ENCODE measurements at places on chromosomes 5 and 9.

GRCh38 chr5:35143841-35144240 is 86.4 kb downstream of the PRLR start:
- no peak for DNase-seq

DNA sequence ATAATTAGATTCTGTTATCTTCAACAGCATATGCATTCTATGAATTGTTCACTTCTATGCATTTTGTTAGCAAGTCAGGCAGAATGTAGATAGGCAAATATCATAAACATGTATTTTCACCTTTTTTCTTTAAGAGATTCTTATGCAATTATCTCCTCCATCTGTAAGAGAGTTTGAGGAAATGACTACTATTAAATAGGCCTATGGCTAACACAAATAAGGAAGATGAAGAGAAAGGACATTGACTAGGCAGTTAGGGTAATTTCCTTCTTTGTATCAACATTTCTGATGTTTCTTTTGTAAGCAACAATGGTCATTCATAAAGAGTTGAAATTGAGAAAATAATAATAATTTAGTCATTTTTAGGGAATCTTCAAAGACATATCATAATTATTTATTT is 145.2 kb upstream of the CDH12 start:
- no peak for DNase-seq

- DNase-seq: no peak
These were observed 293.4 kb downstream of the YTHDC2 start for GRCh38 chr5:113806904-113807303.

DNA sequence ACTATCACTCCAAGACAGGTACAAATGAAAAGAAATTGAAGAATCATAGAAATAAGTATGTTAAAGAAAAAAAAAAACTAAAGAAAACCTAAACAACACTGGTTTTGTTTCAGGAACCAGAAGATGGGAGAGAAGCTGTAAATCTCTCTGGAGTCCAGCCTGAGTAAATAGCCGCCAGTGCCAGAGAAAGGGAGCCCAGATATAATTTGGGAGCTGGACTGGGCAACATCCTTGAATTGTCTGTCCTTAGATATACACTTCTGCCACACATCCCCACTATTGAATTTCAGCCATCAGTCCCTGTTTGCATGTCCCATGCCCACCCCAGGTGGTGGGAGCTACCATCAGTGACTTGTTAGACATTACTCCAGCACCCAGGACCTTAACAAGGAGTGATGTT is 979.6 kb downstream of the DTWD2 start:
- DNase-seq: no peak

DNA sequence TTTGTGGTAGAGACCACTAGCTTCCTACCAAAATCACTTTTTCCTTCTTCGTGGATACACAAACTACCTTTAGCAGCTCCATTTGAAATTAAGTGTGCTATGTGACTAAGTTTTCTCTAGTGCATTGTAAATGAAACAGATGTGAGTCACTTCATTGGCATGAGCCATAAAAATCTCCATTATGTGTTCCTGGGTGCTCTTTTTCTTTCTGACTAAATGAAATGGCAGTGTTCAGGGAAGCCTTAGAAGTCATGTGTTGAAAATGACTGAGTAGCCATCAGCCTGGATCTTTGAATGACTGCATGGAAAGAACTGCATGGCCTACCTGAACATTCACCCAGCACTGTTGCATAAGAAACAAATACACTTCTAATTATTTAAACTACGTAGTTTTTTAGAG is 107.9 kb downstream of the NDUFAF2 start:
- no peak for DNase-seq

Measured in stimulated activated CD4-positive, alpha-beta T cell treated with anti-CD3 and anti-CD28 coated beads, Interleukin-1b, Interleukin-23, amount 100 ng/mL, for 1 hour (primary cell).